A549 treated with DMSO at 1 μM for 4 hours (cell line): ENCODE measurements at places on chromosomes 3 and 15. TPM values are rescaled to one million over a fixed set of nuclear protein-coding genes. Genes with fewer than 3 reads are reported as not detected.

KCNAB1 gene
- total RNA-seq = not detected in 5 replicates

APOD gene
- 0.48 to 0.95 TPM (median 0.55 TPM) in 5 replicates for total RNA-seq

DAZL gene
- not detected in 5 replicates for total RNA-seq

ITPR1 gene
- 4.7 to 9.2 TPM (median 6.3 TPM) in 5 replicates for total RNA-seq

KLF15 gene
- 0.06 to 0.08 TPM (median 0.08 TPM) in 5 replicates for total RNA-seq

CLDN18 gene
- not detected in 5 replicates for total RNA-seq

TM4SF18 gene
- 44.7 to 51.2 TPM (median 50.3 TPM) in 5 replicates for total RNA-seq

GJD2 gene
- not detected in 5 replicates for total RNA-seq

TXNRD3 gene
- total RNA-seq = 5.3 to 8.5 TPM (median 7.4 TPM) in 5 replicates

TTLL13 gene
- 0.14 to 0.16 TPM (median 0.15 TPM) in 4 of 5 replicates, not detected in the other for total RNA-seq

MNS1 gene
- total RNA-seq = 2.7 to 4.1 TPM (median 3.4 TPM) in 5 replicates

GABRA5 gene
- total RNA-seq = 82.0 to 116 TPM (median 111 TPM) in 5 replicates

CPB1 gene
- not detected in 5 replicates for total RNA-seq

CCR2 gene
- total RNA-seq = not detected in 5 replicates

ESYT3 gene
- 0.56 to 1.0 TPM (median 0.78 TPM) in 5 replicates for total RNA-seq

SCAANT1 gene
- 0.79 TPM in 1 of 5 replicates, not detected in the others for total RNA-seq

SLC51B gene
- total RNA-seq = 10.5 to 15.5 TPM (median 12.1 TPM) in 5 replicates

ISLR gene
- total RNA-seq = 0.15 to 0.41 TPM (median 0.25 TPM) in 5 replicates

DNAJA4 gene
- total RNA-seq = 0.12 TPM in 1 of 5 replicates, not detected in the others
